Kidney glomerular epithelial cell (primary cell): ENCODE measurements at places on chromosomes 4 and X.

DNA sequence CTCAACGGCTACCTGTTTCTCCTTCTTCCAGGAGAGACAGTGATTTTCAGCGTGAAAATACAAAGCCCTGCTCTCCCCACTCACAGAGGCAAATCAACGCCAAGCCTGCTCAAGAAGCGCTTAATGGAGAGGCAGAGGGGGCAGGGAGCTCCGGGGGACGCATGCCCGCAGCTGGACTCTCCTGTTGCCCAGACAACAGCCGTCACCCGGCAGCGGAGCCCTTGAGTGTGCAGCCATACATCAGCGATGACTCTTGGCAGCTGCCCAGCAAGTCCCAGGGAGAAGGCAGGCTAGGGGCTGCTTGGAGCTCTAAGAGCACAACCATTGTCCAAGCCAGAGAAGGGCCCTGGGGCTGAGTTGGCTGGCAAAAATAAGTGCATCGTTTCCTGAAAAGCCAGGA lies 71.0 kb upstream of the AFAP1 start:
- no peak for DNase-seq

DNA sequence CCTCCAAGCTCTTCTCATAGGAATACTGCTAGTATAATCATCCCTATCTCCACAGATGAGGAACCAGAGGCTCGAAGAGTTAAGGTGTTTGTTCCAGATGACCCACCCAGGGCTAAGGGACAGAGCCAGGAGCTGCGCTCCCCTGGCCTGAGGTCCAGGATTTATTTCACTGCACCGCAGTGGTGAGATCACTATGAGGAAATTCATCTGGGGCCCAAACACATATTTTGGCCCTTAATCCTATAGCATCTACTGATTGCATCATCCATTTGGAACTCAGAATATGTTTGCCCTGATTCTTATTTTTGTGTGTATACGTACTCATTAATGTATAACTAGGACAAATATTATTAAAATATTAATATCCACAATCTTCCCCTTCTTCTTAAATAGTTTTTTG lies 100.1 kb upstream of the RBPJ start:
- no peak for DNase-seq

DNA sequence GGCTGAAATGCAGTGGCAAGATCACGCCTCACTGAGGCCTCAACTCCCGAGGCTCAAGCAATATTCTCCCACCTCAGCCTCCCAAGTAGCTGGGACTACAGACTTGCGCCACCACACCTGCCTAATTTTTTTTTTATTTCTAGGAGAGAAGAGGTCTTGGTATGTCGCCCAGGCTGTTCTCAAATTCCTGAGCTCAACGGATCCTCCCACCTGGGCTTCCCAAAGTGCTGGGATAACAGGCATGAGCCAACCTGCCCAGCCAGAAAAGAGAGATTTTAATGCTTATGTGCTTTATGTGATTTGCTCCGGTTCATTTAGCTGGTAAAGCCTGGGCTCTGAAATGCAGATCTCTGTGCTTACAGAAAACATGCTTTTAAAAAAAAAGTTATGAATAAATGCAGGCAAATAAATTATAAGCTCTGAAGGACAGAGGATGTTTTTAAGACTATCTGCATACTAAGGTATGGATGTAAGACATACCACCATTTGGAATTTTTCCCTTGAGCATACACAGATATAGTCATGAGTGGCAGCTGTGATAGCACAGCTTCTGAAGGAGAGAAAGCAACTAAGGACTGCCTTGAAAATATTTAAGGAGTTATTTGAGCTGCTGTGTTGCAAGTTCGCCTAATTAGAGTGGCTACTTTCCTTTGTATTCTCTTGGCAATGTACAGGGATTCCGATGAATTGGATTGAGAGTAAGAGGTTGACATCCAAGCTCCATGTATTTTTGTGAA lies 13.8 kb downstream of the GUCY1B1 start:
- DNase-seq = no peak

DNA sequence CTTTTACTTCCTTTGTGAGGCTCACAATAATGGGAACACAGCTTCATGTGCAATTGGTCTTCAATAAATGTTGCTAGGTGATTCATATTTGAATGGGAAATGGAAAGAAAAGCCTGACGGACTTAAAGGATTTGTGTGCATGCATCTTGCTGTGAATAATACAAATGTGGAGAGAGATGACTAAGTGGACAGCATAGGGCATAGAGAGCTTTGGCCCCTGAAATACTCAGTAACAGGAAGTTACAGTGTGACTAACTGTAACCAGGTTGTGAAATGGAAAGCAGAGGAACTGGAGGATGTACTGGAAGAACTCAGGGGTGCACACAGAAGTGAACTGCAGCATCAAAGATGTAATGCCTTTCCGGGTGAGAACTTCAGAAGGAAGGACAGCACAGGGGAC lies 206.7 kb downstream of the MGST2 start:
- DNase-seq = peak; percentile 92

- no peak for DNase-seq
Observed at GRCh38 chr4:90293320-90293719, 166.1 kb downstream of the CCSER1 start.

DNA sequence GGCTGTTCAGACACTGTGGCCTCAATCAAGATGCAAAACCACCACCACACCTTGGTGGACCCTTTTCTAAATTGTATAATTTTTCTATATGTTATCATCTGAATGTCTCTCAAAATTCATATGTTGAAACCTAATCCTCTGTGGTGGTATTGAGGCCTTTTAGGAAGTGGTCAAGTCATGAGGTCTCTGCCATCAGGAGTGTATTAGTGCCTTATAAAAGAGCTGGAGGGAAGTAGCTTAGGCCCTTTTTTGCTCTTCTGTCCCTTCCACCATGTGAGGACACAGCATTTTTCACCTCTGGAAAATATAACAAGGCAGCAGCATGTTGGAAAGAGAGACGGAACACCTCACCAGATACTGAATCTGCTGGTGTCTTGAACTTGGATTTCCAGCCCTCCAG lies 30.5 kb upstream of the DKK2 start:
- DNase-seq = no peak

DNA sequence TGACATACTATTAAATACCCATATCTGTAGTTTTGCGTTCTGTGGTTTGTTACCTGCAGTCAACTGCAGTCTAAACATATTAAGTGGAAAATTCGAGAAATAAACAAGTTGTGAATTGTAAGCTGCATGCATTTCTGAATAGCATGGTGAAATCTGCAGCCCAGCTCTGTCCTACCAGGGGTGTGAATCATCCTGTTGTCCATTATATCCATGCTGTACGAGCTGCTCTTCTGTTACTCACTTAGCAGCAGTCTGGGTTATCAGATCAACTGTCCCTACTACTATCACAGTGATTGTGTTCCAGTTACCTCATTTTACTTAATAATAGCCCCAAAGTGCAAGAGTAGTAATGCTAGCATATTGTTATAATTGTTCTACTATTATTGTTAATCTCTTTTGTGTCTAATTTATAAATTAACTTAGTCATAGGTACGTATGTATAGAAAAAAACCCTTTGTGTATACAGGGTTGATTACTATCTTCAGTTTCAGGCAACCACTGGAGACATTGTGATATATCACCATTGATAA lies 173.7 kb upstream of the FAT4 start:
- no peak for DNase-seq

DNA sequence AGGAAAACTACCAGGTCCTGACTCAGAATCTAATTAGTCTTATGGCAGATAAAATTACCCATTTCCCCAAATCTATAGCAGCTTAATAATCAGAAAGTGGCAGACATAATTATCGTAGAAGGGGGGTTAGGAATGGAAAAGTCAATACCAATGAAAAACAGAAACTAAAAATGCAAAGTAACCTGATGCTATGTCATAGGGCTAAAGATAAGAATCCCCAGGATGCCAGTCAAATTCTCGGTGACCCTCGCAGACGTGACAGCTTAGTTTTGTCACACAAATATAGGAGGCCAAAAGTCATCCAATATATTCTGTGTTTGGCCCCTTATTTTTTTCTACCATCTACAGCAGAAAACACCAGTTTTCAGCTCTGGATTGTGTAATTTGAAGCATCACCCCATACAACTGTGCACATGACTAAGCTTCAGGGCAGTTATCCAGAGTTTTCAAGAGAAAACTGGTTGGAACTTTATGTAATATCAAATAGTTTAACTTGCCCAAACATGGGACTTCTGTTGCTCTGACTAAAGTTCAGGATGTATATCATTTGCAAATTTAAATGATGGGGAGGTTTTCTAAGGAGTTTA lies 30.9 kb downstream of the RASSF6 start:
- no peak for DNase-seq

GRCh38 chrX:45850197-45850774 lies 649.6 kb upstream of the DIPK2B start:
- DNase-seq = peak; percentile 7

- no peak for DNase-seq
Observed at GRCh38 chr4:181105487-181105886, 1137.7 kb upstream of the TENM3 start.

GRCh38 chr4:186885289-186885688 lies 161.6 kb upstream of the FAT1 start:
- DNase-seq = no peak

DNA sequence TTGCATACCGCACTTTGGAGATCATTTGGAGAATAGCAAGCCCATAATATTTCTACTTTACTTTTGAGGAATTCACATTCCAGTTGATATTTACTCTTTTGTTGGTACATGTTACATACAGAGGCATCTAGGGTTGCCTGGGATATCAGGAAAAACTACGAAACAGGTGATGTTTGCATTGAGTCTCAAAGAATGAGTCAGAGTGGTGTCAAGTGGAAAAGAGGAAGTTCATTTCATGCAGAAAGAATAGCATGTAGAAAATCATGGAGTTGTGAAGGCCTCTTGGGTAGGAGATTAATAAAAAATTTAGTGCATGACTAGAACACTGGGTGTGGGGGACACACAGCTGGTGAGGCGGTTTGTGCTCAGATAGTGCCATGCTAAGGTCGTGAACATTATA lies 33.5 kb upstream of the ELOVL6 start:
- DNase-seq = peak; percentile 54

- DNase-seq = no peak
Observed at GRCh38 chr4:169312690-169313422, 42.1 kb upstream of the SH3RF1 start.

- DNase-seq = no peak
Observed at GRCh38 chrX:138788771-138789170, 77.3 kb upstream of the FGF13 start.

DNA sequence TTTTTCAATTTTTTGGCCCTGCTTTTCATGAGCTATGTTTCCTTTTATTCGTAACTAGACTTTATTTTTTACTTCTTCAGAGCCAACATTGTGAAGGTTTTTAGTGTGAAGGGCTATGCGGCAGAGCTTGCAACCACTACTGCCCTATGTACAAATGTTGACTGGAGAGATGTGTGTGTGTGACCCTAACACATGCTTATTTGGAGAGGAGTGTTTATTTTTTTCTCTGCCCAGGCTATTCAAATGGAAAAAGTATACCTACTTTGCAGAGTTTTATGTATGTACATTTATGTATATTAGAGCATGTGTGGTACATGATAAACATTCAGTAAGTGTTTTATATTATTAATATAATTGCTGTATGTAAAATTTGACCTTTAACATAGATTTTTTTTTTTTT lies 86.5 kb downstream of the WWC2 start:
- DNase-seq = no peak

DNA sequence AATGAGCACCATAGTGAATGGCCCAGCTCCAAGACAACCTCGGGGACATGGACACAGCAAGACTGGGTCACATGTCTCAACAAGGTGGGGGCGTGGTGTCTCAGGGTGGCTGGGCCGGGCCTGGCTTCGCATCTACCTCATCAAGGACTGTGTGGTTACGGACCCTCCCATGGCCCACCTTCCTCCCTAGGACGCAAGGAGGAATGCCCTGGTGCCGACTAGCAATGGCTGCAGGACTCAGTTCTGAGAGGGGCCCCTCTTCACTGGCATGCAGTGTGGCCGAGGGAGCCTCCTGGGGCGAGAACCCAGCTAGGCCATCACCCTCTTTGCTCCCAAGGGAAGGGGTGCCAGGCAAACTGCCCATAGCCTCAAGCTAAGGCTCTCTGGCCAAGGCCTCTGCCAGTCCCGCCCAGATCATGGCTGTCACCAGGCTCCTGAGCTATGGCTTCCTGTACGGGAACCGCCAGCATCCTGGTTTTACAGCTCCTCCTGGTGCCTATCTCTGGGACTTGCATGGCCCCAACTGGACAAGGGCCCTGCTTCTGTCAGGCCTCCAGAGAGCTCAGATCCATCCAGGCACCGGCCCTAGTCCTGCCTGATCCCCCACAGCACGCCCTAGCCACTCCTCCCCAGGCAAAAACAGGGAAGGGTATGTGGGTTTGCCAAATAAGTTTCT lies 218.0 kb upstream of the AGTR2 start:
- DNase-seq = no peak

DNA sequence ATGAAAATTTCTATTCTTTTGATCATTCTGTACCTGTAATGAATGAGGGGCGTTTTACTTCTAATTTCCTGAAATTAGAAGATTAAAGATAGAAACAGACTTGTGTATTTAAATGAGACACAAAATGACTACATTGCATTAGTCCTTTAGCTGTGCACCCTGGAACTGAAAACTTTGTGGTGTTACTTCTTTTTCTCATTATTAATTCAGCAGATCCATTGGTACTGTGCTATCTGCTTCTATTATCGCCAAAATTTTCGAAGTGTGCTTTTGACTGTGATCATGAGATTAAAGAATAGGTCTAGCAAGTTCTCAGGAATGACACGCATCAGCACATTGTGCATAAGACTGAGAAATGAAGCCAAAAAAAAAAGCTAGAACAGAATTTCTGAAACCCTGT lies 1938.9 kb upstream of the TENM3 start:
- DNase-seq = no peak

DNA sequence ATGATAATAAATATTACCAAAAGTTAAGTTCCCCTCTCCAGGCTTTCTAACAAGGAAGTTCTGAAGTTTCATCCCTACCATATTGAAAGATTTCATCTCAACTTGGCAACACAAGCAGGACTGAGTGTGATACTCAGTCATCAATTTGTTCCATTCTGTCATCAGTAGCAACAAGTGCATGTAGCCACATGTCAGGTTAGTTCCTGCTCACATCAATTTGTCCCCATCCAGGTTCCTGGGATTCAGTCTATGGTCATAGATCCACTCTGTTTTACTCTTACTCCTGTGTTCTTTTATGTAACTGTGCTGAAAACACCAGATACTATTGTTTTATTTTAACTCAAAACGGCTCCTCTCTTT lies 22.2 kb downstream of the SMPX start:
- DNase-seq = no peak

DNA sequence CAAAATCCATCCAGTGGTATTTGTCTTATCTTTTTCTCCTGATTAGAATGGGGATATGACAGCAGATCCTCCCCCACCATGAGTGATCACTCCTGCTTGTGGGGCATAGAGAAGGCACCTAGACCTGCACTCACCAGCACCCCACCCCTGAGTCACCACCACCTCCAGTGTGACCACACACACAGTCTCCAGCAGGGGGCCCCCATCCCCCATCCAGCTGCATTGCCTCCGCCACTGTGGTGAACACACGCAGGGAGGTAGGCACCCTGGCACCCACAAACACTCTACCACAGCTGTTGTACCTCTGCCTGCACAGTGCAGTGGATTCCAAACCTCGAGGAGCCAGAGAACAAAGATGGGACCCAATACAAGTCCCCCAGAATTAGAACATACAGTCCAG lies 9.0 kb upstream of the MAGEA8 start:
- DNase-seq = no peak

GRCh38 chr4:6782147-6782845 lies at the start of gene KIAA0232:
Gene KIAA0232, plus strand, starts transcription at chr4:6782727. Its CDS starts 41,727 bp downstream, at chr4:6824454.
- DNase-seq = peak; percentile 69
